ENCODE measurements at places on chromosomes 5 and 9.

DNA sequence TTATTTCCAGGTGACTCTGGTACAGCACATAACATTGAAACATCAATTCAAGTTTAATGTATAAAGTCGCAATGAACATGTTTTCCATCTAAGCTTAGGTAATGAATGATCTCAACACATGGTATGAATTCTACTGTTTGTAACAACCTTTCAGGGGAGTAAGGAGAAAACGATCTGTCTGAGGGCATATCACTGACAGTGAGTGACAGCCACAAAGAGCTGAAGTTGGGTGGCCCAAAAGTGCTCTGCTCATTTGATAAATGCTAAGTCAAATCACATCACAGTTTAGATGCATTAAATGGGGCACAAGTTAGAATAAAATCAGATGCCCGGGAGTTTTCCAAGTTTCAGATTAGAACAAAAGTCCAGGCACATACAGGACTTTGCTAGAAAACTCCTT is 1.2 kb downstream of the FANCC start:
- no peak for DNase-seq

- DNase-seq, result no peak
Measured at GRCh38 chr9:570187-570586, 271.3 kb upstream of the DMRT1 start.

DNA sequence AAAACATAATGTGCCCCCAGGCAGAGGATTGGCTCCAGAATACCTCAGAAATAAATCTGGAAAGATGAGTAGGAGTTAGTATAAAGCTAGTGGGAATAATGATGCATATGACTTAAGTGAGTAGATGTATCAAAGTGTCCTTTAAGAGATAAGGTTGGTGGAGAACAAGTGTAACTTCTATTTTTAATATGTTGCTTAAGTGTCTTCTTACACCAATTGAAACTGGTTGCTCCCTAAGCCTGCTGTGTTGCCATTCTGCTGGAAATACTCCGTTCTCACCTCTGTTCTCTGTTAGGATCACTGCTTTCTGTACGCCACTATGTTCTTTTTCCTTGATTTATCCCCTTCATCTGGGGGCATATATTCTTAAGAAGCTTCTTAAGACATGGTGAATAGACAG is 286.4 kb downstream of the TMEM232 start:
- no peak for DNase-seq

GRCh38 chr5:100517301-100517974 is 17.7 kb upstream of the FAM174A start:
- no peak for DNase-seq

- DNase-seq, result no peak
Measured at GRCh38 chr5:154218786-154219185, 28.3 kb downstream of the GALNT10 start.
